IMR-90 (cell line): ENCODE measurements at places on chromosomes 1 and 21. TPM values are rescaled to one million over a fixed set of nuclear protein-coding genes. Genes with fewer than 3 reads are reported as not detected.
A peak's percentile ranks its signal among the peaks of the same experiment; 100 is the strongest.

GRCh38 chr1:240652549-240652948, 40.6 kb upstream of the GREM2 start:
- H3K27ac ChIP-seq: no peak overlapping the region
- no peaks in the 10 kb centered on the region; the same call in 1 of the 2 replicates for H3K27me3 ChIP-seq
- H3K36me3 ChIP-seq: no peaks in the 10 kb centered on the region

GRCh38 chr1:83970114-83970513, 28.8 kb downstream of the TTLL7 start:
- no peak overlapping the region for H3K4me3 ChIP-seq
- no peak for DNase-seq
- H3K27me3 ChIP-seq: no peaks in the 10 kb centered on the region
- no peak overlapping the region for H3K27ac ChIP-seq
- H3K36me3 ChIP-seq: no peaks in the 10 kb centered on the region

The RORC gene
- not detected in 2 replicates for polyA plus RNA-seq

GRCh38 chr21:42194863-42195262, 24.1 kb upstream of the ABCG1 start:
- no peak overlapping the region for H3K27ac ChIP-seq
- no peak overlapping the region for H3K4me3 ChIP-seq
- peaks cover 7% of the 10 kb centered on the region for H3K4me1 ChIP-seq
- peaks cover 14% of the 10 kb centered on the region; the same call in 1 of the 2 replicates for H3K27me3 ChIP-seq

- no peak overlapping the region for H3K4me3 ChIP-seq
- no peaks in the 10 kb centered on the region for H3K27me3 ChIP-seq
- H3K36me3 ChIP-seq: no peaks in the 10 kb centered on the region
- no peaks in the 10 kb centered on the region for H3K4me1 ChIP-seq
- no peak overlapping the region for H3K27ac ChIP-seq
Observed at GRCh38 chr1:157849229-157849875, 7.7 kb upstream of the CD5L start.

- peaks cover 2% of the 10 kb centered on the region; the same call in 1 of the 2 replicates for H3K4me1 ChIP-seq
- H3K27ac ChIP-seq: no peak overlapping the region
- DNase-seq: no peak
- no peaks in the 10 kb centered on the region for H3K36me3 ChIP-seq
- H3K27me3 ChIP-seq: peaks cover 21% of the 10 kb centered on the region
- H3K4me3 ChIP-seq: no peak overlapping the region
Observed at GRCh38 chr1:39905172-39905571, 3.5 kb upstream of the MYCL start.

The ACTN2 gene
- polyA plus RNA-seq: not detected in 2 replicates

DNA sequence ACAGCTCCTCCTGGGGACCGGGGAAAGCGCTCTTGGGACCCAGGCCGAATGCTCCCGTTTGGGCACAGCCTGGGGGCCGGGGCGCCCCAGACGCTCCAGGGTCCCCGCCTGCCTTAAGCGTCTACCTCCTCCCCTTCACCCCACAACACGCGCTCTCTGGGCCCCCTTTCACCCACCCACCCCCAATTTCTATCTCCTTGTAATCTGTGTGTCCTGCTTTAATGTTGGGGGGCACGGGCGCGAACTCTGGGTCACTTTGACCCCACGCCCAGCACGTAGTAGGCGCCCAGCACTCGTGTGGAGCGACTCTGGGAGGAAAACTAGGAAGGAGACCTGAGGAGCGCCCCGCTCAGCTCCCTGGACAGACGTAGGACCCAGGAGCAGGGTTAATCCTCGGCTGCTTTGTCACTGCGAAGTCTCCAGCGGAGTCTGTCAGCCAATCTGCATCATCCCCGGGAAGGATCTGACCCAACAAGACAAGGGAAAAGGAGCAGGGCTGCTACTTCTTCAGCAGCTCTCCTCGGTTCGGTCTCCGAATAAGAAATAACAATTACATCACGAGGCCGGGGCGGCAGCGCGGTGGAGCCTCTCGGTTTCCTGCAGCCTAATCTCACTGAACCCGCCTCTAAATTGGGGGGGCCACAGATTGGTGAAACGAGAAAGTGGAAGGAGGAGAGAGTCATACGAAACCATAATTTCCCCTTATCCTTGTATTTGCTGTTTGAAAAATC, 757 bp upstream of the NRIP1 start:
- peak overlapping the region; percentile 99 for H3K4me3 ChIP-seq
- no peaks in the 10 kb centered on the region for H3K27me3 ChIP-seq
- no peaks in the 10 kb centered on the region for H3K36me3 ChIP-seq
- no peaks in the 10 kb centered on the region; the same call in 1 of the 2 replicates for H3K4me1 ChIP-seq
- peak overlapping the region; percentile 90 for H3K27ac ChIP-seq

The TEKT2 gene
- 0.14 TPM in 1 of 2 replicates, not detected in the other for polyA plus RNA-seq

The B3GALT5 gene
- 0.05 TPM in 1 of 2 replicates, not detected in the other for polyA plus RNA-seq

DNA sequence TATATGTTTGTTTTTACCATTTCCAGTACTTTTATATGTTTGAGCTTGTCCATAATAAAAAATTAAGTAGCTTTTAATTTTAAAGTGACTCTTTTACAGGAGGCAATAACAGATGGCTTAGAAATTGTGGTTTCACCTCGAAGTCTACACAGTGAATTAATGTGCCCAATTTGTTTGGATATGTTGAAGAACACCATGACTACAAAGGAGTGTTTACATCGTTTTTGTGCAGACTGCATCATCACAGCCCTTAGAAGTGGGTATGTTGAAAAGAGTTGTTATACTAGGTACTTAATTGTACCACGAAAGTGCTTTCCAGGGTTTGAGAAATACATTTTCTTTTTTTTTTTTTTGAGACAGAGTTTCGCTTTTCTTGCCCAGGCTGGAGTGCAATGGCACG, 46.1 kb downstream of the RNF2 start:
- H3K4me1 ChIP-seq: no peaks in the 10 kb centered on the region
- H3K27me3 ChIP-seq: no peaks in the 10 kb centered on the region
- no peak overlapping the region for H3K27ac ChIP-seq
- no peak overlapping the region for H3K4me3 ChIP-seq
- H3K36me3 ChIP-seq: peaks cover 6% of the 10 kb centered on the region
- no peak for DNase-seq

- H3K36me3 ChIP-seq: no peaks in the 10 kb centered on the region
- peaks cover 2% of the 10 kb centered on the region; the same call in 1 of the 2 replicates for H3K27me3 ChIP-seq
- H3K27ac ChIP-seq: no peak overlapping the region
- peaks cover 6% of the 10 kb centered on the region; the same call in 1 of the 2 replicates for H3K4me1 ChIP-seq
- DNase-seq: peak; percentile 21
- H3K4me3 ChIP-seq: no peak overlapping the region
Observed at GRCh38 chr1:91613595-91613994, 112.9 kb downstream of the CDC7 start.

The HES3 gene
- polyA plus RNA-seq: not detected in 2 replicates

- no peak overlapping the region for H3K4me3 ChIP-seq
- H3K27me3 ChIP-seq: peaks cover 8% of the 10 kb centered on the region
- no peaks in the 10 kb centered on the region for H3K36me3 ChIP-seq
- H3K4me1 ChIP-seq: no peaks in the 10 kb centered on the region
- no peak overlapping the region for H3K27ac ChIP-seq
Observed at GRCh38 chr1:101379950-101380349, 143.1 kb downstream of the S1PR1 start.

- no peak overlapping the region for H3K4me3 ChIP-seq
- H3K4me1 ChIP-seq: peaks cover 3% of the 10 kb centered on the region; the same call in 1 of the 2 replicates
- no peak overlapping the region for H3K27ac ChIP-seq
Observed at GRCh38 chr1:151401860-151402259, 2.5 kb downstream of the PSMB4 start.

GRCh38 chr1:23585321-23586022, 26.2 kb upstream of the ID3 start:
- peak; percentile 99 for DNase-seq
- peaks cover 18% of the 10 kb centered on the region for H3K4me1 ChIP-seq
- peak overlapping the region; percentile 90 for H3K27ac ChIP-seq
- no peak overlapping the region for H3K4me3 ChIP-seq
- H3K27me3 ChIP-seq: no peaks in the 10 kb centered on the region

DNA sequence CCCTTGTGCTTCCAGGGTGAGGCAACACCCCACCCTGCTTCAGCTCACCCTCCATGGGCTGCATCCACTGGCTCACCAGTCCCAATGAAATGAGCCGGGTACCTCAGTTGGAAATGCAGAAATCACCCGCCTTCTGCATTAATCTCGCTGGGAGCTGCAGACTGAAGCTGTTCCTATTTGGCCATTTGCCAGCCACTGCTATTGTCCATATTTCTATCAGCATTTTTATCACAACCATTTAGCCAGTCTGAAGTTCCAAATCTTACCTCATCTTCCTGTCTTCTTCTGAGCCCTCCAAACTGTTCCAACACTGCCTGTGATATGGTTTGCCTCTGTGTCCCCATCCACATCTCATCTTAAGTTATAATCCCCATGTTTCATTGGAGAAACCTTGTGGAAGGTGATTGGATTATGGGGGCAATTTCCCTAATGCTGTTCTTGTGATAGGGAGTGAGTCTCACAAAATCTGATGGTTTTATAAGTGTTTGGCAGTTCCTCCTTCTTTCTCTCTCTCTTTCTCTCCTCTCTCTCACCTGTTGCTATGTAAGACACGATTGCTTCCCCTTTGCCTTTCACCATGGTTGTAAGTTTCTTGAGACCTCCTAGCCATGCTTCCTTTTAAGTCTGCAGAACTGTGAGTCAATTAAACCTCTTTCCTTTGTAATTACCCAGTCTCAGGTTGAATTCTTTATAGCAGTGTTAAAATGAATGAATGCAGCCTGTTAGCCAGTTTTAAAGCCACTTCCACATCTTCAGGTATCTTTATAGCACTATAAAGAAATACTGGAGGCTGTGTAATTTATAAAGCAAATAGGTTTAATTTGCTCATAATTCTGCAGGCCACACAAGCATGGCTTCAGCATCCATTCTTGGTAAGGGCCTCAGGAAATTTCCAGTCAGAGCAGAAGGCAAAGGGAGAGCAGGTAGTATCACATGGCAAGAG, 203.5 kb downstream of the FCRL5 start:
- no peak for DNase-seq
- no peak overlapping the region for H3K4me3 ChIP-seq
- H3K27ac ChIP-seq: no peak overlapping the region
- H3K27me3 ChIP-seq: no peaks in the 10 kb centered on the region
- H3K4me1 ChIP-seq: no peaks in the 10 kb centered on the region

DNA sequence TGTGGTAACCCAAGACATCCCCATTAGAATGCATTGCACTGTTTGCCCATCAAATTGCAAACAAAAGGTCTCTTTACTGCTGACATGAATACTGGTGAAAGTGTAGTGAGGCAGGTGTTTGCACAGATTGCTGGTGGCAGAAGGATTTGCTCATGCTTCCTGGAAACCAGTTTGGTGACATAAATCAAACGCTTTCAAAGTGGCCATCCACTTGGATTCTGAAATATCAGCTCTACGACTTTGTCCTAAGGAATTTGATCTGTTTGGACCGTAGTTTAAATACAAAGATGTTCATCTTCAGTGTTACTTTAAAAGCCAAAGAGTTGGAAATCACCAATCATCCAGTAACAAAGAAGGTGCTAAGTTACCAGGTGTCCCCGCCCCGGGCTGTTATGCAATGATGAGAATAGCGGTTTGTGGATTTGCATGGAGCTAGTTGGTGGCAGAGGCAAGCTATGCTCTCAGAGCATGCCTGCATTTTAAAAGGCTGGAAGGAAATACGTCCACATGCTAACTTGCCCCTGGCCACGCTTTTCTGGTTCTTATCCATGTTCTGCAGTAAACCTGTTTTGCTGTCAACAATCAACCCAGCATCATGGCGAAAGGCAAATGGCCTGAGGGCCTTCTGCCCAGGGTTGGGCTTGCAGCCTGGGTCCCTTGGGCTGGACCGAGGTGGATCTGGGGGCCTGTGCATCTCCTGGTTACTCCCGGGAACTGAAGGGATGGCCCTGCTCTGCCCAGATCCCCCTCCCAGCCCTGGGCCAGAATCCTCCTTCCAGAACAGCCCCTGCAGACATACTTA, 49.2 kb downstream of the UMODL1 start:
- no peak overlapping the region for H3K27ac ChIP-seq
- DNase-seq: no peak
- peaks cover 37% of the 10 kb centered on the region; the same call in 1 of the 2 replicates for H3K27me3 ChIP-seq

GRCh38 chr1:222750651-222751050, 13.6 kb downstream of the FAM177B start:
- peaks cover 2% of the 10 kb centered on the region for H3K27me3 ChIP-seq
- no peaks in the 10 kb centered on the region for H3K4me1 ChIP-seq
- no peak overlapping the region for H3K27ac ChIP-seq
- no peaks in the 10 kb centered on the region for H3K36me3 ChIP-seq
- no peak overlapping the region for H3K4me3 ChIP-seq
- DNase-seq: no peak
